ENCODE measurements at places on chromosomes 2 and 18.

- DNase-seq, result no peak
Observed at GRCh38 chr2:180983468-180984242, 3.2 kb downstream of the UBE2E3 start.

DNA sequence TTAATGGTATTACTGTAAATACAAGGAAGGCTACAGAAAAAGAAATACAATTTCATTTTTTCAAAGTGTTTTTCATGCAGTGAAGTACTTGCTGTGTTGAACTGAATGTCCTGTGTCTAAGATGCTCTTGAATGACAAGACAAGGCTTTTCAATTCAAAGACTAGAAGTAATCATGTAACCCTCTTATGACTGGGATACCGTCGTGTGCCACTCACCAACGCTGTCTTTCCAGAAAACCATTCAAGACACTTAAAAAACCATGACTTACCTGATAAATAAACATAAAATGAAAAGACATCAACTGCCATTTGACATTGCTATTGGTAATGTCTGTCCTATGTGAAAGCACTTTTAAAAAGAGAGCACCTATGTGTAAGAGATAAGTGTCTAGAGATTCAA is 183.1 kb upstream of the DPP10 start:
- DNase-seq, result no peak

GRCh38 chr2:19473350-19473749 is 114.9 kb upstream of the OSR1 start:
- no peak for DNase-seq

DNA sequence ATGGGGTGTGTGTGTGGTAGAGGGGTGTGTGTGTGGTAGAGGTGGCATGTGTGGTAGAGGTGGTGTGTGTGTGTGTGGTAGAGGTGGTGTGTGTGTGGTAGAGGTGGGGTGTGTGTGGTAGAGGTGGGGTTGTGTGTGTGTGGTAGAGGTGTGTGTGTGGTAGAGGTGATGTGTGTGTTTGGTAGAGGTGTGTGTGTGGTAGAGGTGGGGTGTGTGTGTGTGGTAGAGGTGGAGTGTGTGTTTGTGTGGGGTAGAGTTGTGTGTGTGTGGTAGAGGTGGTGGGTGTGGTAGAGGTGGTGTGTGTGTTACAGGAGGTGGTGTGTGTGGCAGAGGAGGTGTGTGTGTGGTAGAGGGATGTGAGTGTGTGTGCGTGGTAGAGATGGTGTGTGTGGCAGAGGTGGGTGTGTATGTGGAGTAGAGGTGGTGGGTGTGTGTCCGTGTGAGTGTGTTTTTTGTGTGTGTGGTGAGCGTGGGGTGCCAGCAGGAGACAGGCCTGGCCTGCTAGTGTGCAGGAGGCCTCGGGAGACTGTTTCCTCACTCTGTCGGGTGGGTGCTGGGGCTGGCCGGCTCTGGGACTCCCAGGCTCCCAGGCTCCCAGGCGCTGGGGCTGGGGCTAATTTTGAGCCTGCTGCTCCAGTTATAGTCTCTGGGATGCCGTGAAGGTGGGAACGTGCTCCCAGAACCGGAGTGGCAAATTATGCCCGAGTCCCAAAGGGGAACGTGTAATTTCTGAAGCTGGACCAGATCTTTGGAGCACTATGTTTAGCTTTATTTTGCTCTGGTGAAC is 165.2 kb downstream of the DYSF start:
- DNase-seq, result no peak

GRCh38 chr2:85741833-85742455 is 11.8 kb upstream of the ATOH8 start:
- no peak for DNase-seq

- DNase-seq, result no peak
Observed at GRCh38 chr2:185291035-185291647, 447.5 kb upstream of the FSIP2 start.

GRCh38 chr2:74741629-74742028 is 87.6 kb downstream of the SEMA4F start:
- no peak for DNase-seq

Data from activated CD4-positive, CD25-positive, alpha-beta regulatory T cell treated with anti-CD3 and anti-CD28 coated beads, Interleukin-2, amount 50 U/mL, for 16 hours (primary cell).